IgD-negative memory B cell (primary cell): ENCODE measurements at places on chromosomes 7 and 10. TPM values are rescaled to one million over a fixed set of nuclear protein-coding genes. Genes with fewer than 3 reads are reported as not detected.

The ZNF853 gene
- 1.5 TPM for polyA plus RNA-seq

The SMNDC1 gene
- 20.4 TPM for polyA plus RNA-seq

The PRKAR2B gene
- polyA plus RNA-seq: 1.1 TPM

The NUTM2E gene
- not detected for polyA plus RNA-seq

The TDRD1 gene
- not detected for polyA plus RNA-seq

The SPDYE5 gene
- 0.24 TPM for polyA plus RNA-seq

The HTR7 gene
- not detected for polyA plus RNA-seq

The SYNPO2L gene
- polyA plus RNA-seq: not detected

The COL13A1 gene
- polyA plus RNA-seq: not detected

The CCNJ gene
- polyA plus RNA-seq: 1.1 TPM

The CDNF gene
- polyA plus RNA-seq: 1.1 TPM

The CCDC3 gene
- polyA plus RNA-seq: not detected

The SPDYE2B gene
- polyA plus RNA-seq: not detected

The DRGX gene
- not detected for polyA plus RNA-seq

The RAPGEF5 gene
- polyA plus RNA-seq: 1.2 TPM

The GATA3 gene
- polyA plus RNA-seq: 2.0 TPM

The MMD2 gene
- not detected for polyA plus RNA-seq

The NAT16 gene
- polyA plus RNA-seq: not detected

The EVX1 gene
- not detected for polyA plus RNA-seq

The SLC13A1 gene
- not detected for polyA plus RNA-seq

The CDK14 gene
- polyA plus RNA-seq: 53.0 TPM

The LEP gene
- polyA plus RNA-seq: not detected

The GRM8 gene
- not detected for polyA plus RNA-seq

The CUZD1 gene
- 1.0 TPM for polyA plus RNA-seq

The SAP25 gene
- polyA plus RNA-seq: 0.73 TPM

The ASAH2B gene
- polyA plus RNA-seq: 0.61 TPM

The INA gene
- not detected for polyA plus RNA-seq

The SSC4D gene
- not detected for polyA plus RNA-seq

The SLC18A3 gene
- polyA plus RNA-seq: not detected

The POMZP3 gene
- 11.1 TPM for polyA plus RNA-seq

The PLPP4 gene
- not detected for polyA plus RNA-seq

The NKX1-2 gene
- not detected for polyA plus RNA-seq

The FAM25G gene
- not detected for polyA plus RNA-seq

The METTL27 gene
- polyA plus RNA-seq: not detected

The CDH23 gene
- not detected for polyA plus RNA-seq

The NODAL gene
- polyA plus RNA-seq: not detected

The MOGAT3 gene
- not detected for polyA plus RNA-seq

The RNF148 gene
- not detected for polyA plus RNA-seq

The TTYH3 gene
- 2.0 TPM for polyA plus RNA-seq

The ENTPD1 gene
- 48.0 TPM for polyA plus RNA-seq

The OR13A1 gene
- 0.55 TPM for polyA plus RNA-seq
